ENCODE measurements at places on chromosomes 3 and 15.
A peak's percentile ranks its signal among the peaks of the same experiment; 100 is the strongest.

GRCh38 chr3:143601723-143602484 is 246.4 kb downstream of the SLC9A9 start:
- DNase-seq: peak; percentile 95

GRCh38 chr3:20975188-20975651 is 775.8 kb downstream of the ZNF385D start:
- no peak for DNase-seq

- DNase-seq: no peak
Measured at GRCh38 chr15:41948490-41948889, 23.9 kb downstream of the EHD4 start.

DNA sequence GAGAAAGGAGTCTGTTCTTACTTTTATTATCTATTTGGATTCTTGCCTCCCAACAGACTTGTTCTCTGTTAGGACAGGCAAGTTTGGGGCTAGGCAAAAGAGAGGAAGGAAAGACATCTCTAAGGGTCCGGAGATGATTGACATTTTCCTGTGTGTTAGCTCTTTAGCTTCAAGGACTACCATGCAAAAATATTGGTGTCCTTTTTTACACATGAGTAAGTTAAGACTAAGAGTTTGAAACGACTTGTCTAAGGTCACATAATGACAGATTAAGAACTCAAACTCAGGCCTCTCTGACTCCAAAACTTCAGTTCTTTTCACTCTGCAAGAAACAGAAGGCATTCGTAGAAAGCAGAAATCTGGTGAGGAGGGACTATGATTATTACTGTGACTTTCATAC is 5.9 kb downstream of the LMCD1 start:
- no peak for DNase-seq

- no peak for DNase-seq
Measured at GRCh38 chr3:159879146-159879545, 109.5 kb upstream of the IL12A start.

DNA sequence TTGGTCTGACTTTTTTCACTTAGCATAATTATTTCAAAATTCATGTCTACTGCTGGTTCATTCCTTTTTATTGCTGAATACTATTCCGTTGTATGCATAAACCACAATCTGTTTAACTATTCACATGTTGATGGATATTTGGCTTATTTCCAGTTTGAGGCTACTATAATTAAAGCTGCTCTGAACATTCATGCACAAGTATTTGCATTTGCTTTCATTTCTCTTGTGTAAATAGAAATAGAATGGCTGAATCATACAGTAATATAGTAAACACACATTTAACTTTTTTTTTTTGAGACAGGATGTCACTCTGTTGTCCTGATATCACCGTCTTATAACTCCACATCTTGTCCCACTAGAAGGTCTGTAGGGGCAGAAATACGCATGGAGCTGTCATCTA is 57.3 kb downstream of the NMNAT3 start:
- no peak for DNase-seq

- no peak for DNase-seq
Measured at GRCh38 chr15:80480909-80481308, 76.7 kb downstream of the ARNT2 start.

Measured in LNCaP clone FGC (cell line).